ENCODE measurements at places on chromosomes 1 and 21. TPM values are rescaled to one million over a fixed set of nuclear protein-coding genes. Genes with fewer than 3 reads are reported as not detected.

OBSCN gene
- 6.3 TPM for total RNA-seq

MRAP gene
- not detected for total RNA-seq

LELP1 gene
- total RNA-seq: not detected

C1QB gene
- not detected for total RNA-seq

ATP13A2 gene
- total RNA-seq: 53.8 TPM

IL19 gene
- total RNA-seq: not detected

ADAMTS5 gene
- 0.26 TPM for total RNA-seq
